ENCODE measurements at places on chromosomes 4 and X. TPM values are rescaled to one million over a fixed set of nuclear protein-coding genes. Genes with fewer than 3 reads are reported as not detected.

DNA sequence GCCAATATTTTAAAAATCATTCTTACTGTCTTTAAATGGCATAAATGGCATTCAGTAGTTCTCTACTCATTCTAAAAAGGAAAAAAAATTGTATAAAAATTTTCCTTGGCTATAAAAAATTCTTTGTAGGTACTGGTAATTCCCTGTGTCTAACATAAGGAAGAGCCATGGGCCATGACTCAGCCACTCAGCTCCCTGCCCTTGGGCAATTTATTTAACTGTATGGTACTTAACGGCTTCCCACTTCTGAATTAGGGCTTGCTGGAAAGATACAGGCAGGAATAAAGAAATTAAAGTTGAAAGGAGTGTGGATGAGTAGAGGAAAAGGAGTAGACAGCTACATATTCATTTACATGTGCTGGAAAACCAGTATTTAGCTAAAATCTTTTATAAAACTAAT, 30.6 kb downstream of the ABHD18 start:
- no peak for DNase-seq

TRO gene
- polyA plus RNA-seq = 0.84 TPM

- no peak for DNase-seq
These were observed 28.6 kb downstream of the ANAPC10 start for GRCh38 chr4:145069361-145069760.

DUSP21 gene
- polyA plus RNA-seq = not detected

- no peak for DNase-seq
These were observed 39.3 kb downstream of the DOCK11 start for GRCh38 chrX:118534716-118535493.
